ENCODE measurements at places on chromosomes 1 and 21.

GRCh38 chr1:182637769-182638168 lies 33.6 kb upstream of the RGS16 start:
- no peak for DNase-seq

DNA sequence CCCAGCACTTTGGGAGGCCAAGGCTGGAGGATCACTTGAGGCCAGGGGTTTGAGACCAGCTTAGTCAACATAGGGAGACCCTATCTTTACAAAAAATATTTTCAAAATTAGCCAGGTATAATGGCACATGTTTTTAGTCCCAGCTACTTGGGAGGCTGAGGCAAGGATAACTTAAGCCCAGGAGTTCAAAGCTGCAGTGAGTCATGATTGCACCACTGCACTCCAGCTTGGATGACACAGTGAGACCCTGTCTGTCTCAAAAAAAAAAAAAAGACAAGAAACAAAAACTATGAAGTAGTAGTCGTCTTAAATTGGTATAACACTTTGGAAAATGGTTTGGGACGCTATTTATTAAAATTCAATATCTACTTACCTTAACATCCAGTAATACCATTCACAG lies 7.7 kb downstream of the AIM2 start:
- DNase-seq, result no peak

- DNase-seq, result no peak
These were observed 91.4 kb downstream of the PRKAB2 start for GRCh38 chr1:147080671-147081394.

DNA sequence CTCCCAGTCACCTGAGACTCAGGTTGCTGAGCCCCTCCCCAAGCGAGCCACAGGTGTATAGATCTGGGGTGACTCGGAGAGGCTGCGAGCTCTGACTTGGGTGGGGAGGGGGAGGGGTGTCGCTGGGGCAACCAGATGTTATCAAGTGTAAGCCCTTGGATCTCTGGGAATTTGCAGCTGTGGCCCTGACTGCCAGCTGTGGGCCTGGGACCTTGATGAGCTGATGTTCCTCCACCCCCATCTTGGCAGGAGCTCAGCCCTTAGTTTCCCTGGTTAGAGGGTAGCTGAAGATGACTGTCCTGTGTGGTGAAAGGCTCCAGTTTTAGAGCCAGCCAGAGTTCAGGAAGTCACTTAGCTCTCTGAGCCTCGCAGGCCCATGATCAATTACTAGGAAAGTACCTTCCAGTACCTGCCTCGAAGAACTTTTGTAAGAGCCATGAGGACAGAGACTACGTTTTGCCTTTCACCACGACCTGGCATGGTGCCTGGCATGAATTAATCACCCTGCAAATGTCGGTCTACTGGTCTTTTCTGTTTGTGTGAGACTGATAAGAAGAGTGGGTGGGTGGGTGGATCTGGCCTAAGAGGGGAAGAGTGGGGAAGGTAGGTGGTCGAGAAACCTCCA lies 55.8 kb downstream of the YARS1 start:
- DNase-seq, result no peak

GRCh38 chr1:203656796-203657747 lies 30.4 kb downstream of the ATP2B4 start:
- DNase-seq, result no peak

GRCh38 chr21:38804030-38804788 lies 1.5 kb upstream of the ETS2 start:
- no peak for DNase-seq

- no peak for DNase-seq
These were observed 23.0 kb upstream of the PRSS38 start for GRCh38 chr1:227792216-227793078.

DNA sequence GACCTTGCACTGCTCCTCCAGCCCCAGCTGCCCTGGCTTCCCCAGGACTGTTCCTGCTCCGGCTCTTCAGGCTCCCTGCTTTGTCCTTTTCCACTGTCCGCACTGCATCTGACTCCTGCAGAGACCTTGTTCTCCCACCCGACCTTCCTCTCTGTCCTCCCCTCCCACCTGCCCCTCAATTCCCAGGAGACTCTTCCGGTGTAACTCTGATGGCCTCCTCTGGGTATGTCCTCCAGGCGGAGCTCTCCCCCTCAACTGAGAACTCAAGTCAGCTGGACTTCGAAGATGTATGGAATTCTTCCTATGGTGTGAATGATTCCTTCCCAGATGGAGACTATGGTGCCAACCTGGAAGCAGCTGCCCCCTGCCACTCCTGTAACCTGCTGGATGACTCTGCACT lies 550 bp downstream of the ACKR1 start:
- DNase-seq, result no peak

- DNase-seq, result no peak
These were observed 373.4 kb upstream of the TMPRSS15 start for GRCh38 chr21:18776936-18777335.

DNA sequence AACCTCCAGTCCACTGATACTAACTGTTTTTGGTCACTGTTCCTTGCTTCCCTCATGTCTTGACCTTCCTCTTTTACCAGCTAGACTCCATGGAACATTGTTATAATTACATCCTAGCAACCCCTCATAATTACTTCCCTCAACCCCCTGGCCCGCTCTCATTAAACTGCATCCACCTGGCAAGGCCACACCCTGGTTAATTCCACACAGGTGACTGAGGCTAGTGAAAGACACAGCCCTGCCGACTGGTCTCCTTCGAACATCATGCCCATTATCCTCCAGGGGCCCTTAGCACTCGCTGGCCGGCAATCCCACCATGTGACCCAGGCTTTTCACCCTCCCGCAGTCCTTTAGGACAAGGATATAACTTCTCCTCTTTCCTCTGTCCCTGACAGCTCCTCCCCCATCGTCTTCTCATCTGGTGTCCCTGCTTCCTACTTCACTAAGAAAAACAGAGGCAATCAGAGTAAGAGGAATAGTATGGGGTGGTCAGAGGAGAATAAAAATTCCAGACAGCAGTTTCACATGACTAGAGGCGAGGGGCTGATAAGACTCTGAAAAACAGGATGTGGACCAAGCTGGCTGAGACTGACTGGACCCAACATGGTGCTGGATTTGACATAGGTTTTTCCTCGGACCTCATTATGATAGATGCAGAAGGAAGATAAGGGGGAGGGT lies 8.8 kb upstream of the TENT5B start:
- no peak for DNase-seq

- no peak for DNase-seq
These were observed 362.5 kb upstream of the ADAMTS5 start for GRCh38 chr21:27329255-27329851.

DNA sequence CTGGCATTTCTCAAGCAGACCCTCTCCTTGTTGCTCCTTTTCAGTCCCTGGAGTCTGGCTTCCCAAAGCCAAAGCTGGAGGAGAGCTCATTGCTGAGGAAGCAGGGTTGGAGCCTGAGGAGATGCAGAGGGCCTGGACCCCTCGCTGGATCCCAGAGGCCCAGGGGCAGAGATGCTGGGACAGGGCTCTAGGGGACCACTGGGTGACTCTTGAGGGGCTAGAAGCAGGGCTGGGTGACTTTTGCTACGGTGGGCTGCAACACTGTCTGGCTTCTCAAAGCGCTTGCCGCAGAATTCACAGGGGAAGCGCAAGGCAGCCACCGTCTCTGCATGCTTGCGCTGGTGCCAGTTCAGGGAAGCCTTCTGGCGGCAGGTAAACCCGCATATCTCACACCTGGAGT lies 8.8 kb downstream of the ZNF692 start:
- DNase-seq, result no peak

DNA sequence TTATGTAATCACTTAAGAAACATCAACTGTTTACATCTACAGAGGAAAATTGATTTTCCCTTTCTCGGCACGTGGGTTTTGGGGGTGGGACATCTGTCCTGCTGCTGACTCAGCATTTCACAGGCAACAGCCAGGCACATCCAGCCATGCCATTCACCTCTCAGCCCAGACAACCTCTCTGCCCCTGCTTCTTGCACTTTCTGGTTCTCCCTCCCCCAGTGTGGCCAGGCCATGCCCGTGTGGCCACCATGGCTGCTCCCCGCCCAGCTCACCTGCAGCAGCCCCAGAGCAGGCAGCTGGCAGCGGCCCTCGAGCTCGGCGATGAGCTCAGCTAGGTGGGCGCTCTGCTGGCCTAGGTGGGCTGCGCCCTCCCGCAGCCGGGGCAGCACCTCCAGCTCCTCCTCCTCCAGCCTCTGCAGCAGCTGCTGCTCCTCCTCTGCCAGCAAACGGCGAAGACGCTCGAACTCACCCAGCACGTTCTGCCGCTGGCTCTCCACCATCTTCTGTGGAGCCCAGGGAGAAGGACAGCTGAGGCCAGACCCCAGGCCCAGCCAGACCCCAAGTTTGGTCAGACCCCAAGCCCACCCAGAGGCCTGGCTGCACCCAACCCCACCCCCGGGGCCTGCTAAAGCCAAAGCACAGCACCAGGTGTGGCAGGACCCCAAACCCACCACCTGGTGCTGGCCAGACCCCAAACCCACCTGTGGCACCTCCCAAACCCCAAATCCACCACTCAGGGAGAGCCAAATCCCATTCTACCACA lies 5.8 kb downstream of the TRIM11 start:
- DNase-seq, result no peak

GRCh38 chr1:109263234-109263596 lies 13.9 kb downstream of the CELSR2 start:
- no peak for DNase-seq

- DNase-seq, result no peak
These were observed 75.2 kb downstream of the PAX7 start for GRCh38 chr1:18705811-18706210.

GRCh38 chr1:65527190-65527589 lies 106.7 kb downstream of the LEPR start:
- no peak for DNase-seq

DNA sequence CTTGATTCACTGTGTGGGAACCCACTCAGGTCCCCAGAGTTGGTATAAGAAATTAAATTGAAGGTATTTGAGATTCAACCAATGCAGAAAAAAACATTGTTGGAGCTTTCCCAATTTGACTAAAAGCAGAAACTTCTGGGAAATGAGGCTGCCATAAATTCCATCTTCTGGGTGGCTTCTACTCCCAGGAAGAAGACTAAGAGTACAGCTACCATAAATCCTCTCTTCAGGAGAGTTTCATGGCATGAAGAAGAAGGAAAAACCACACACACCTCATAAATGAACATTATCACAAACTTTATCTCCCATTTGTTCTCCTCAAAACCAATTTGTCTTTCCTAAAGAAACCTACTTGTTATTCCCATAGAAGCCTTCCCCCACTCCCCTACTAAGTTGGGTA lies 283.9 kb downstream of the DPYD start:
- DNase-seq, result no peak

- DNase-seq, result no peak
These were observed 63.8 kb upstream of the PRRC2C start for GRCh38 chr1:171421413-171422020.

DNA sequence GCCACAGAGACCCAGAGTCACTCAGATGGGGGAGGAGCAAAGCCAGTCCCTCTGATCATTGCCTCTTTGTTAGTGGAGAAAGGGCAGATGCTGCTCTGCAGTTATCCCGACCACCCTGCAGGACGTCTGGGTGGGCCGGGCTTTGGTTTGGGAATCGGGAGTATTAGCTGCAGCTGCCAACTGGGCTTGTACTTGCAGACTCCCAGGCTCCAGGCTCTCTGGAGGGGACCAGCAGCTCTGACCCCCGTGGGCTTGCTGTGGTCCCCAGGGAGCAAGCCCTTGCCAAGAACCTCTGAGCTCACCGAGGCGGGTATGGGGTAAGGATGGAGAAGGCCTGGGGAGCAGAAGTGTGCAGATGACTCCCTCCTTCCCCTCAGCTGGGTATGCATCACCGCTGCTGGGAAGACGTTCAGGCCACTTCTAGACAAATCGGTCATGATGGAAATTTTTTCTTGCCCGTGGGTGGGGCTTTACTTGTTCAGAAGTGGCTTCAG lies 21.6 kb downstream of the MAPKAPK2 start:
- DNase-seq, result no peak

DNA sequence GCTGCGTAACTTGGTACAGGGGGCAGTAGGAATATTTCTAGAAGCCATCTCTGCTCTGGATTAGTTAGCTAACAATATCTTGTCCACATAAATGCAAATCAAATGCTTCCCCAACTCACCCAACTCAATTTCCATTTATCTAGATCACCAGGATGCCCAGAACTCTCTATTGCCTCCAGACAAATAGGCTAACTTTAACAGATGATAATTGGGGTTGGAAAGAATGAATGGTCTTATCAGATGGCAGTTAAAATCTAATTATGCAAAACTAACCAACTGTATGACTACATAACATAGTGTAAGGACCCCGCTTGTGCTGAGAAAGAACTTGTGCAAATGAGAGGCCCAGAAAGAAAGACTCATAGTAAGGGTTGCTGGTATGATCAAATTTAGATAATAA lies 1024.8 kb downstream of the PLA2G4A start:
- DNase-seq, result no peak

GRCh38 chr1:81820765-81821164 lies 20.0 kb downstream of the ADGRL2 start:
- no peak for DNase-seq

DNA sequence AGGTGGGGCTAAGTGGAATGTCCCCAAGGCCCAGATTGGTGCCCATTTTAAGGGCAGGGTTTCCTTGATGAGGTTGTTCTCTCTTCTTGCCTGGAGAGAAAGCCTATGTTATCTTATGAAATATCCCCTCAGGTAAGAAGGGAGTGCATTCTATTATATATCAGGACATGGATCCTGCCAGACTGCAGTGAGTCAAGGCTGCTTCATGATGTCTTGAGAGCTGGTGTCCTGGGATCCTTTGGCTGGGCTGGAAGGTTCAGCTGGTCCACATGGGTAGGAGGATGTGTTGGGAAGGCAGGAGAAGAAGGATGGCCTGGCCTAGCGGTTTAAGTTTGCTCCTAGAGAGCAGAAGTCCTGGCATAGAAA lies 207.6 kb downstream of the ROR1 start:
- DNase-seq, result no peak

DNA sequence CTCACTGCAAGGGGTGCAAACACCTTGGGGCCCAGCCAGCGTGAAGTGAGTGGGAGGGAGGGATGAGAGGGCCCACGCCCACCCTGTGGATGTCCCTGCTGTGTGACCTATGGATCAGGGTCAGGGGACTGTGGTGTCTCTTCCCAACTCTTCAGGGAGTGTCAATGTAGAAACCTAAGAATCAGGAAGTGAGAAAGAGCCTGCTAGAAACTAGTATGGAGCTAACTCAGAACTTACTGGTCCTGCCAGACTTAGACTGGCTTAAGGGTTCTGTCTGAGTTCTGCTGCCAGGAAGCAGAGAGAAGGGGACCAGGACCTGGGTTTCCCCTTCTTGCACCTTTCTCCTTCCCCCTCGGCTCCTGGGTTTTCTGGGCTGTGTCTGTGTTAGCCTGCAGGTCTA lies 1.8 kb upstream of the IL10 start:
- no peak for DNase-seq

- DNase-seq, result no peak
These were observed 17.6 kb downstream of the ACADM start for GRCh38 chr1:75742047-75742625.

GRCh38 chr21:45040157-45040711 lies 34.1 kb upstream of the ADARB1 start:
- no peak for DNase-seq

GRCh38 chr1:41823471-41823870 lies 95.3 kb downstream of the HIVEP3 start:
- DNase-seq, result no peak

Measured in anterior cingulate cortex (tissue), 58 donors.